ENCODE measurements at places on chromosomes 3 and 15.

DNA sequence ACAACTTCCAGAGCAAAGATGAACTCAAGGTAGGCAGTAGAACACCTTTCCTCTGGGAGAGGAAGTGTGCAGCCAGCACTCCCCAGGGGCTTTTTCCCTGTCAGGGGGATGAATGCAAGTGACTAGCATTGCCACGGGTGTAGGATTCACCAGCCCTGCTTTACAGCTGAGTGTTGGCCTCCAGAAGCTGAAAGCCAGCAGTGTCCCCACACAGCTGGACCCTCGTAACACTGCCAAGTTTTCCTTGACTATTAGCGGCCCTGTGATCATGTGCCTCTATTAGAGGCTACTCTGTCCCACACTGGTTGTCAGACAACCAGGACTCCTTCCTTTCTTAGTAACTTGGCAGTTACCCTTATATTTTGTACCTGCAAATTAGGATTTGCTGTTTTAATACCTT lies 104.9 kb upstream of the MANF start:
- no peak for DNase-seq

- DNase-seq, result no peak
Observed at GRCh38 chr15:50979041-50979440, 70.6 kb downstream of the AP4E1 start.

DNA sequence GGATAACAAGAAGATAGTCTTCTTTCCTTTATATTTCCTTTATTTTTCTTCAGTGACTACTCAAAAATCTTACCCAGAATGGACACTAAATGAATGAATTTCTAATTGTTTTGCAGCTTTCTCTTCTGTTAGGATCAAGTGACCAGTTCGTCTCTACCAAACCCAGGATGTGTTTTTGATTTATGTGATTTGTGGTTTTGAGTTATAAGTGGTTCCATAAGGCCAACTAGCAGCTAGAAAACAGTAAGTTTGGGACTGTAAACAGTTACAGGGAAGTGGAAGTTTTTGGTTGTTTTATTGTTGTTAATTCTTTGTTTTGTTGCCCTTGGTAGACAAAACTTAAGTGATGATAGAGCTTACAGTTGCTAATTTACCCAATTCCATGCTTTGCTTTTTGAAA lies 456.5 kb downstream of the IL5RA start:
- DNase-seq, result no peak

GRCh38 chr15:96160269-96160668 lies 170.2 kb upstream of the NR2F2 start:
- DNase-seq, result no peak
